ENCODE measurements at places on chromosomes 2 and 18. TPM values are rescaled to one million over a fixed set of nuclear protein-coding genes. Genes with fewer than 3 reads are reported as not detected.

GRCh38 chr2:229370509-229370908 is 99.4 kb upstream of the PID1 start:
- no peak for DNase-seq
- H3K27ac ChIP-seq, result no peak overlapping the region
- no peak overlapping the region for H3K4me3 ChIP-seq
- no peaks in the 10 kb centered on the region for H3K4me1 ChIP-seq
- no peaks in the 10 kb centered on the region for H3K27me3 ChIP-seq

EFHD1 gene
- 22.9 TPM for total RNA-seq

DNA sequence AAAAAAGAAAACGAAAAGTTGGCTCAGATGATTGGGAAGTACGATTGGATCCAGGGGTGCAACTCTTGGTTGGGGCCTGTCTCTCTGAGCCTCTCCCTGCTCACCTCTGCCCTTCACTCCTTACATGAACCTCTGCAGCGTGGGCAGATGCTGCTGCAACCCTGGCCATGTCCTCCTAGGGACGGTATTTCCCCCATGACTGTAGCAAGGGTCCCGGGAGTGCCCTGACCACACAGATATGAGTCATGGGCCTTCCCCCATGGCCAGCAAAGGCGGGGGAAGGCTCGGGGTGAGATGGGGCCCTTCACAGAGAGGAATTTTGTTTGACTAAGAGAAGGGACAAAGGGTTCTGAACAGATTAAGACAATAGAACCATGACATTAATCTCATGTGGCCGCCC is 129.0 kb downstream of the NCK2 start:
- H3K27me3 ChIP-seq, result no peaks in the 10 kb centered on the region
- no peaks in the 10 kb centered on the region for H3K36me3 ChIP-seq
- no peak overlapping the region for H3K4me3 ChIP-seq
- H3K27ac ChIP-seq, result no peak overlapping the region

- H3K4me1 ChIP-seq, result no peaks in the 10 kb centered on the region
- H3K4me3 ChIP-seq, result no peak overlapping the region
- no peak overlapping the region for H3K27ac ChIP-seq
- no peaks in the 10 kb centered on the region for H3K27me3 ChIP-seq
These were observed 69.6 kb upstream of the SCN1A start for GRCh38 chr2:166197446-166197845.

MYO5B gene
- 26.1 TPM for total RNA-seq

All from testis (tissue), 5 donors.